ENCODE measurements at places on chromosomes 3 and 15.

GRCh38 chr15:85606738-85607137 is 188.0 kb downstream of the KLHL25 start:
- no peak for DNase-seq

- DNase-seq, result peak; percentile 67
Observed at GRCh38 chr3:155701882-155702465, 42.9 kb downstream of the PLCH1 start.

GRCh38 chr15:80883641-80884040 is 104.5 kb downstream of the CEMIP start:
- no peak for DNase-seq

GRCh38 chr3:113495035-113495434 is 19.9 kb downstream of the SPICE1 start:
- DNase-seq, result peak; percentile 48

DNA sequence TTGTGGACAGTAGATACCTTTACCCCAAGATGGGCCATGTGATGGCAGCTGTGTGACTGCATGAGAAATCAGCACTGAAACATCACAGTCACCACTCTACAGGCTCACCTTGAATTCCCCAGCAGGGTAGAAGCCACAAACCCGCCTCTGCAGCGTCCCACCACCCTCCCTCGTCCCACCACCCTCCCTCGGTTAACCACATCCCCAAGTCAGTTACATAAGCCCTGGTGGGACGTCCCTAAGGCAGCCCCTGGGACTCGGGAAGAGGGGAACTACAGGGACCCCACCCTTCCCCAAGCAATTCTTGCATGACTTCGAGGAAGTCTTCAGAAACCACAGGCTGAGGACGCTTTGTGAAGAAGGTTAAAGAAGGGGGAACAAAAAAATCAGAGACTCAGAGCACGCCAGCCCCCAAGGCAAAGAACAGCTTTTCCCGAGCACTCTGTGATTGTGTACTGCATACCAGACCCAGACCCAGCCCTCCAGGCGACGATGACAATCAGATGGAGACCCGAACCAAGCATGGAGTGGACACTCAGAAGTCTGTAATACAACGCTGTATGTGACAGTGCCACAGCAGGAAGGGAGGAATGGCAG is 60.5 kb downstream of the SH3BP5 start:
- DNase-seq, result no peak

- peak; percentile 3 for DNase-seq
Observed at GRCh38 chr15:92158426-92158825, 235.3 kb upstream of the ST8SIA2 start.

DNA sequence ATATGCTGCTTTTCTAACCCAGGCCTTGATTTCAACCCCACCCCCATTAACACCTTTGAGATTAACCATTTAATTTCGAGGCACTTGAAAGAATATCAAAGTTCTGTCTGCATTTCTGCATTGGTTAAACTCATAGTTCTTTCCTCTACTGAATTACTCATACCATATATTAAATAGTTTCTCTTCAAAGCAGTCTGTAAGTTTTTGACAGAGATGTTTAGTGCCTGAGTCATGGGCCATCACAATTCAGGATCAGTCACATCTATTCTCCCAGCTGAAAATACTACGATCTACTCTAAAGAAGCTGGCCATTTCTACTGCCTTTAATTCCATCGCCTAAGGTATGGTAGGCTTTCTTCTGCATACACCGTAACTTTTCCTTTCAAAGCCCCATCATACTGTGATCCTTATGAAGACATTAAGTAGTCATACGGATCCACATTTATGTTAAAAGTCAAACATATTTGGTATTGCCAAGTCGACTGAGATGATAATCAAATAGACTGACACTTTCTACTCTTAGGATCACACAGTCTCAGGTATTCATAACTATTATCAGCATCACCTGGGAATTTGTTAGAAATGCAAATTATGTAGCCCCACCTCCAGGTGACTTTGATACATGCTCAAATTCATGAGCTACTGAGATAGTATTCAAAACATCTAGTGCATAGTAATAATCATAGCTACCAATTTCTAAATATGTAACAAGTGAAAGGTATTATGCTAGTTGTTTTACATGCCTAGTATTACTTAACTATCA is 489.4 kb upstream of the IL12A start:
- peak; percentile 71 for DNase-seq

- no peak for DNase-seq
Observed at GRCh38 chr15:34933432-34933975, 36.0 kb downstream of the AQR start.

DNA sequence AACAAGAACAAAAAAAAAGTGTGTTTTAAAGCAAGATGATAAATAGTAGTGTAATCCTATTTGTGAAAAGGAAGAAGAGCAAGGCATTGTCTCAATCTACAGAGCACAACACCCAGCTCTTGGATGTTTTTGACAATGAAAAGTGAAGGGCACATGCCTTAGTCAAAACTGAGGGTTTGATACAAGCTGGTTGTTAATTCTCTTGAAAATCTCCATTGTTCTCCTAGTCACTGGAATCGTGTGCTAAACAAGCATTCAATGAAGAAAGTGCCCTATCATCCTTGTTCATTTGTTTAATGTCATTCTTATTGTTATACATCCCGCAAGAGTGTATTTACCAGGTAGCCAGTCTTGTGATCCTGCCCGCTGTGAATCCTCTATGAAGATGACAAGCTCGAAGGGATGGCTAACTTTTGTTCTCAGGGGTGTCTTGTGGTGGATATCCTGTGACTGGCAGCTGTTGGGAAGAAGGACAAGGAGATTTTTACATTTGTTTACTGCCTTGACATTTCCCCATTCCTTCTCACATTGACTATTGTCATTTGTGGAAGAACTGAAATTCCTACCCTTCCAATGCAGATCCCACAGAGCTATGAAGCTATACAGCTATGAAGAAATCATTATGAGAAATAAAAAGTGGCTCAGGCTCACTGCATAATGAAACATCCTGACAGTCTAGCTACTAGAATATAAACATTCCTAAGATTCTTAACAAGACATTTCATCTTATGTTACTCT is 175.9 kb downstream of the VGLL3 start:
- DNase-seq, result peak; percentile 15

- DNase-seq, result no peak
Observed at GRCh38 chr3:172442606-172443005, 5.7 kb downstream of the GHSR start.

DNA sequence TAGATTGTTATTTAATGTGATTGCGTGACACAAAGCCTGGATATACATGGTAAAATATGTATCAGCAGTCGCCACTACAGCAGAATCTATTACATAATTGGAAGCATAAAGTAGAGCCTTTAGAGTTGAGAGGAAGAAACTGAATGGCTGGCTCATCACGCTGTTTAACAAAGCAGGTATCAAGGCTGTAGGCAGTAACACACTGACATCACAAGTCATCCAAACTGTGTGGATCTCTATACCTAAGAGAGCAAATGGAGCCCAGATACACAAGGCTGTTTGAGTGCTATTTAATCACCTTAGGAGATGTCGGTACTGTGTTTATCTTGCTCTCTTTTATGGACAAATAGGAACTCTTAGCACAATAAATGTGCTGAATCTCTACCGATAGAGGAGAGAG is 864.4 kb downstream of the VGLL3 start:
- no peak for DNase-seq

GRCh38 chr15:83163032-83163431 is 44.6 kb downstream of the HDGFL3 start:
- peak; percentile 7 for DNase-seq

GRCh38 chr3:115648559-115648958 is 25.2 kb downstream of the GAP43 start:
- DNase-seq, result peak; percentile 21

- peak; percentile 38 for DNase-seq
Observed at GRCh38 chr3:31892916-31893573, 88.0 kb downstream of the OSBPL10 start.

DNA sequence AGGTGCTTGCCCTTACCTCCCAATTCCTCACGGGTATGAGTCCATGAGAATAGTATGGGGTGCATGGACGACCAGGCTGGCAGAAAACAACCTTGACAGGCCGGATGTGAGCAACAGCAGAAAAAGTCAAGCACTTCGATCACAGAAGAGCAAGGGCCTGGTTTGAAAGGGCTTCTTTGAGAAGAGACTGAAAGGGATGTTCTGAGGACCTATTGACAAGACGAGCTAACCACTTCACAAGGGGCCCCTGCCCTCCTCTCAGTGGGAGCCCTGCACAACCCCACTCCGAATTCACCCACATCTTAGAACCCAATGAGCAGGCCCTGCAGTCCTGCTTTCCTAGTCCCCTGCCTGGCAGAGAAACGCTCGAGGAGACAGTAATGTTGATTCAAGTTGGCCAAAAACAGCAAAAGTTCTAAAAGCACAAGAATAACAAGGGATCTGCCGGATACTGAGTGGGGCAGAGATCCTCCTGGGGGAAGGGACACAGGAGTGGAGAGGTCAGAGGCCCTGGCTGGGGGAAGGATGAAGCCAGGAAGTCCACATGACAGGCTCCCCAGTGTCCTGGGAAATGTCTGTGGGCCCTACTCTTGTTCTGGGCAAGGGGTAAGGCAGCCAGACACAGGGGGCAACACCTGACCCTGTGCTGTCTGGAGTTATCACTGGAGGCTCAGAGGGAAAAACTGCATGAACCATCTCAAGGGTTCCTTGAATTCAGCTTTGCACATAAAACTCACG is 14.8 kb upstream of the CX3CR1 start:
- no peak for DNase-seq

DNA sequence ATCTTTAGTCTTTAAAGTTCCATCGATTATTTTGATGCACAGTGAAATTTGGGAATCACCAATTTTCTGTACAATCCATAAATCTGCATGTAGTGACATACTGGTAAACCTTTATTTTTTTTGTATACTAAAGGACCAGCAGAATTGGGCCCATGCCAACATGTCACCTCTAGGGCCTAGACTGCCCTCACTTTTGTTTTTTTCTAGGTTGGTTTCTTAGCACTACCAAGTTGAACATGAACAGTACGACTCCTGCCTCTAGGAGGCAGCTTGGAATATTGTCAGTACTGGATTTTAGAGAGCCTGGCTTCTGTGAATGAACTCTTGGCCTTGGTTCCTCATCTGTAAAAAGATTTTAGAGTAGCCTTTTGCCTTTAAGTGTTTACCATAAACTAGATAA is 32.3 kb downstream of the NKIRAS1 start:
- no peak for DNase-seq

- no peak for DNase-seq
Observed at GRCh38 chr3:66401675-66402491, 98.9 kb downstream of the LRIG1 start.

DNA sequence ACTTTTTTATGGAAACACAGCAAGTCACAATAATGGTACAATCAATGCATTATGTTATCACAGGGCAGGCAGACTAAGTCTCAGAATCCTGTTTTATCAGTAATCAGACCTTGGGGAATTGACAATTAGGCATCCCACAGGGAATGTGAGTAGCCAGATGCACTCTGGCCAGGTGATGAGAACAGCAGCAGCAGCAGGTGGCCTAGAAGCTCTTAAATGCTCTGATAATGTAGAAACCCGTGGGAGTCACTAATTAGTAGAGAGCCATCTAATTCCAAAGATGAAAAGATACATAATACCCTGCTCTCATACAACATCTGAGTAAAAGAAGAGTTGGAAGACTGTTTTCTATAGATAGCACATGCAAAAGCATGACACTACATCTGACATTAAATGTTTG is 12.6 kb downstream of the CEP152 start:
- DNase-seq, result no peak

- DNase-seq, result no peak
Observed at GRCh38 chr3:72568083-72568482, 280.2 kb downstream of the SHQ1 start.

- DNase-seq, result peak; percentile 75
Observed at GRCh38 chr15:67510597-67511190, 10.2 kb upstream of the C15orf61 start.

- DNase-seq, result peak; percentile 61
Observed at GRCh38 chr3:185728630-185729336, 96.1 kb downstream of the IGF2BP2 start.

DNA sequence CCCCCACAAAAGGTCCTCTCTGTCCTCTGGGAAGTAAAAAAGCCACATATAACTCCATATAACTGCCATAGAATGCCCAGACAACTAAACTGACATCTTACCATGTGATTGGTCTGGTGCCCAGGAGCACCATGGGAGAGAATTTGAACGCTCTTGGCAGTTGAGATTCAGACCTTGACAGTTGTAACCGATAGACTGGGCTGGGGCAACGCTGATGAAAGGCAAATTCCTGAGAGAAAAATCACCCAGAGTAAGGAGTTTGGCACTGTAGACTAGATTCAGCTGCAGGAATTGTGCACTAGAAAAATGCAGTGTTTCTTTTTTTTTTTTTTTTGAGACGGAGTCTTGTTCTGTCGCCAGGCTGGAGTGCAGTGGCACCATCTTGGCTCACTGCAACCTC is 240.5 kb downstream of the SOX2 start:
- DNase-seq, result no peak

DNA sequence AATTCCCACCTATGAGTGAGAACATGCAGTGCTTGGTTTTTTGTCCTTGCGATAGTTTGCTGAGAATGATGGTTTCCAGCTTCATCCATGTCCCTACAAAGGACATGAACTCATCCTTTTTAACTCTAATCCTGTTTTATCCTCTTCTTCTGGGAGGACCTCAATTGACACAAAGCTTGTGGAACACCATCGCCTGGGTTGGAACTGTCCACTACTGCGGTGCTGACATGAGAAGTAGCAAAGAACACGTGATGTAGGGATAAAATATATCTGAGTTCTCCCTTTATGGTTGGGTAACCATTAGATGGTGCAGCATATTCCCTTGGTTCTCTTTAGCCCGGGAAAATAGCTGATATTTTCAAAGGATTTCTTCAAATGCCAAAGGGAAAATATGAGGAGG is 105.3 kb upstream of the TOPAZ1 start:
- no peak for DNase-seq

DNA sequence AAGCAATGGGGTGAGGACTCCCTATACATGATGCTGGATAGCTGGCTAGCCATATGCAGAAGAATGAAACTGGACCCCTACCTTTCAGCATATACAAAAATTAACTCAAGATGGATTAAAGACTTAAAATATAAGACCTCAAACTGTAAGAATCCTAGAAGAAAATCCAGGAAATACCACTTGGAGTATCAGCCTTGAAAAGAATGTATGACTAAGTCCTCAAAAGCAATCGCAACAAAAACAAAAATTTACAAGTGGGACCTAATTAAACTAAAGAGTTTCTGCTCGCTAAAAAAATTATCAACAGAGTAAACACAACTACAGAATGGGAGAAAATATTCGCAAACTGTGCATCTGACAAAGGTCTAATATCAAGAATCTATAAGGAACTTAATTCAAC is 94.3 kb downstream of the XRN1 start:
- DNase-seq, result peak; percentile 43

GRCh38 chr3:125389282-125389681 is 14.2 kb upstream of the ZNF148 start:
- DNase-seq, result no peak

DNA sequence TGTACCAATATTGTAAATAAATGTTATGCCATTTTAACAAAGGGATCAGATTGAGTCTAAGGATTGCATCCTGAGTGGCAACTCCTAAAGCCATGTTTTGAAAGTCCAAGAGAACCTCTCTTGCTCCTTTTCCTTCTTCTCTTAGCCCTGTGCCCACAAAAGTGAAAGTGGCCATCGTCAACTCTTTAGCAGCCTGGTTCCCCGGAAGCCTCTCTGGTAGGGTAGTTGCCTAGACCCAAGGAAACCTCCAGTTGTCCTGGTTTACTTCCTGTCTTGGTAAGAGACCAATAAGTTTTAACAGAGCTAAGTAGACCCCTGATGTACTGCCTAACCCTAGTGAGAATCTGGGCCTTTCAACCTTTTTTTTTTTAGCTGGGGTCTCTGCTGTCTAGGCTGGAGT is 10.2 kb upstream of the ITPKA start:
- no peak for DNase-seq

GRCh38 chr15:25759421-25759820 is 103.7 kb downstream of the ATP10A start:
- DNase-seq, result no peak

GRCh38 chr3:46071222-46071858 is 44.1 kb upstream of the XCR1 start:
- no peak for DNase-seq

All from cardiac fibroblast (primary cell).